ENCODE measurements at places on chromosomes 16 and 17.

GRCh38 chr17:46745376-46745775 lies 73.1 kb downstream of the WNT3 start:
- DNase-seq, result no peak

DNA sequence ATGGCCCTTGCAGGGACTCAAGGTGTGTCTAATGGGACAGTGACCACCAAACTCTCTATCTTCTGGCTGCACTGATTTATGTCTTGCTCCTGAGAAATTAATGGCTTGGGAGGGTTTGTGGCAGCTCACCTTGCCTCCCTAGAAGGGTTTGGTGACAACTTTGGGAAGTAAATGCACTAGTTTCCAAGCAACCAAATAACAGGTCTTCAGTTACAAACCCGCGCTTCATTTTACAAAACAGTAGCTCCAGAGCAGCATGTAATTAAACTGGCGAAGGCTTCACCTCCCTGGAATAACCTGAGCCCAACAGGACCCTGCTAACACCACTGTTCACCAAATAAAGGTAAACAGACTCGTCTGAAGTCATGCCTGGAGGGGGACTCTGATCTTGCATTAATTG lies 318.3 kb downstream of the SLC39A11 start:
- DNase-seq, result no peak

DNA sequence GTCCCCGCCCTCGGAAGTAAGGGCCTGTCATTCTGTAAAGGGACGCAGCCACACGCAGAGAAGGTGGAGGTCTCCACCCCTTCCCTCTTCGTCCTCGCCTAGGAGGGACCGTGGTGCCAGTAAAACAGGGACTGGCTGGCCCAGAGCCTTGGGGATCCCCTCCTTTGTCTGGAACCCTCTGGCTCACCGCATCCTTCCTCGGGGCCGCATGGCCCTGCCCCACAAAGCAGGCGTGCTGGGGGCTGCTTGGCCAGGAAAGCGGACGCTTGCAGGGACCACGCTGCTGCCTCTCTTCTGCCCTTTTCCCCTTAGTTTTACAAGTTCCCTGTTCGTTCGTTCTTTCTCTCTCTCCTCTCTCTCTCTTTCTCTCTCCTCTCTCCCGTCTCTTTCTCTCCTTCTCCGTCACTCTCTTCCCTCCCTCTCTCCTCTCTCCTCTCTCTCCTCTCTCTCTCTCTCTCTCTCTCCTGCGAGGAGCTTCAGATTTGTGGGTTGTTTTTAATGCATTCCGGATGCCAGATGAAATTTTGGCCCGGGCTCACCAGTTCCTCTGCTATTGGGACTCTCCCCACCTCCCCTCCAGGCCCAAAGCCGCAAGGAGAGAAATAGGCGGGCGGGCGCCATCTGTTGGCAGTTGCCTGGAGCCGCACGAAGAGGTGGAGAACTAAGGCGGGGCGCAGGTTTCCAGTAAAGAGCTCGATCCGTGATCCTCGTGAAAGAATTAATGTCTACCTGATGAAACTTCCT lies 35.1 kb upstream of the CDRT4 start:
- DNase-seq, result peak; percentile 96

DNA sequence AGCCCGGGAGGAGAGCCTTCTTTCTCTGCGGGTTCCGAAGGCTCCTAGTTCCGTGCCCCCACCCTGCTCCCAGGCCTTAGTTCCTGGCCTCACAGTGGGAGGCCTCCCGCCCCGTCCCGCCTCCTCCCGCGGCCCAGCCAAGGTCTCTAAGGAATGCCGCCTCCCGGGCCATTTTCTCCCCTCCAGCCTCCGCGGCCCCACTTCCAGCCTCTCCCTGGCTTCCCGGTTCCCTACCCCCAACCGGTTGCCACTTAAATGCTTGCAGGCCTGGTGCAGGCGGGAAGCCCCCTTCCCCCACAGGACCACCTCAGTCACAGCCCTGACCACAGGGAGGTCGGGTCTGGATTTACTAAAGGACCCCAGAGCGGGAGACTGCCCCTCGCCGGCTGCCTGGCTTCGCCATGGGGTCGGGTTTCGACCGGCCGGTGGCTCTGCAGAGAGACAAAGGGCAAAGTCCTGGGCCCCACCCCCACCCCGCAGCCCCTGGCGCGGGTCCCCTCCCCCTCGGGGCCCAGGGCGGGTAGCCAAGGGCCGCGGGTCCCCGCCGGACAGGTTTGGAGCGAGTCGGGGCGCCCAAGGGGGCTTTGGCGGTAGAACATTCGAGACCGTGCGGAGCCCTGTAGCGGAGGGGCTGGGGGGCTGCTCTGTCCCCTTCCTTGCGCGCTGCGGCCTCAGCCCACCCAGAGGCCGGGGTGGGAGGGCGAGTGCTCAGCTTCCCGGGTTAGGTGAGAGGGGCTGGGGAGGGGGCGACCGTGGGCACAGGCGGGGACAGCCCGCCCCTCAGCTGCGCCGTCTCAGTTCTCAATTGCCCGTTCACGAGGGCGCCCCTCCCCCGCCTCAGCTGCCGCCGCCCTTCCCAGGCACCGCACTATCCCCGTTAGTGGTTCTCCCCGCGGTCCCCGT lies 16.4 kb downstream of the IGF2BP1 start:
- peak; percentile 96 for DNase-seq

GRCh38 chr17:29855686-29856085 lies 74.3 kb downstream of the SSH2 start:
- DNase-seq, result no peak

DNA sequence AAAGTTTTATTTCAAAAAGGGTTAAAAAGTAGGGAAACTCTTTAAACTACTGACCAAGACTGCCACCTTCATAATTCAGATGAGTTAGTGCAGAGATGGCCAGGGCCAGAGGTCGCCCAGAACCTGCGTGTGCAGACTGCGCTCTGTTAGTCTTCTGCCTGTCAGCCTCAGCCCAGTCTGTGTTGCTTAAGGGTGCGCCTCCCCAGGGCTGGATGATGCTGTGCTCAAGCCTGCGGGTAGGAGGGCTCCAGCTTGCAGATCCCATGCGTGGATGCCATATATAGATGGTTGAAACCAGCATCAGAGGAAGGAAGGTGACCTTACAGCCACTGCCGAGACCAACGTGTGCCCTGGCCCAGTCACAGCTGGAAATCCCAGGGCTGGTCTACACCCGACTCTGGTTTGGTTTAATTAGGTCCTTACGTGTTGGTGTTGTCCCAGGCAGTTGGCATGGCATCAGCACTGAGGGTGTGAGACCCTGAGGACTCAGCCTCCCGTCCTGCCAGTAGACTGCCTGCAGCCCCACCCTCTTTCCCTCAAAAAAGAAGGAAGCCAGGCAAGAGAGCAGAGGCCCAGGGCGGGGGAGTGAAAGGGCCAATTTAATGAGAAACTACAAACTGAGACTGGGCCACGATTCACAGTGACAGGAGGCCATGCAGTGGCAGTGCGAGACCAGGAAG lies 27.7 kb downstream of the CDIP1 start:
- no peak for DNase-seq

Measured in islet precursor cell (in vitro differentiated cells).